Stimulated activated CD4-positive, alpha-beta T cell treated with anti-CD3 and anti-CD28 coated beads, Interleukin-12 subunit alpha, Interleukin-12 subunit beta, amount 100 ng/mL, for 24 hours (primary cell): ENCODE measurements at places on chromosomes 5 and 9.
A peak's percentile ranks its signal among the peaks of the same experiment; 100 is the strongest.

DNA sequence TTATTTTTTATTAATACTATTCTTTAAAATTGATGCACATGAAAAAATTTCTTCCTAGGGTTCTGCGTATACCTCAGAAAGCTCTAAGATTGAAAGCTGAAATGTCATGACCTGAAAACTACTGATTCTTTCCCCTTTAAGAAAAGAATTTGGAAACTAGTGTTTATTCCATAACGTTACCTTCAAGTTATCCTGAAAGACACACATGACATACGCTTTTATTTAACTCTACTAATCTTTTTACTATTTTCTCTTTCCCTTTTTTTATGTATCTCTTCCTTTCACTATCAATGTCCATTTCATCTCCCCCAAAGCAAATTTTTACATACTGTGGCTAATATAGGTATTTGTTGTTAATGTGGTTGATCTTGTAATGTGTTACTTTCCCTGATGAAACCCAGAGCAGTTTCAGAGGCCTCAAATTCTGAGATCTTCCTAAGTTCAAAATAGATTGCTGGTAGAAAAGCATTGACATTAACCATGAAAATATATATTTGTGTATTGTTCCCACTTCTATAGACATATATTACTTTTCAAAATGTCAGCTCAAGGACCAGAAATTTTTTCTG is 7.4 kb downstream of the NIPBL start:
- no peak for DNase-seq

DNA sequence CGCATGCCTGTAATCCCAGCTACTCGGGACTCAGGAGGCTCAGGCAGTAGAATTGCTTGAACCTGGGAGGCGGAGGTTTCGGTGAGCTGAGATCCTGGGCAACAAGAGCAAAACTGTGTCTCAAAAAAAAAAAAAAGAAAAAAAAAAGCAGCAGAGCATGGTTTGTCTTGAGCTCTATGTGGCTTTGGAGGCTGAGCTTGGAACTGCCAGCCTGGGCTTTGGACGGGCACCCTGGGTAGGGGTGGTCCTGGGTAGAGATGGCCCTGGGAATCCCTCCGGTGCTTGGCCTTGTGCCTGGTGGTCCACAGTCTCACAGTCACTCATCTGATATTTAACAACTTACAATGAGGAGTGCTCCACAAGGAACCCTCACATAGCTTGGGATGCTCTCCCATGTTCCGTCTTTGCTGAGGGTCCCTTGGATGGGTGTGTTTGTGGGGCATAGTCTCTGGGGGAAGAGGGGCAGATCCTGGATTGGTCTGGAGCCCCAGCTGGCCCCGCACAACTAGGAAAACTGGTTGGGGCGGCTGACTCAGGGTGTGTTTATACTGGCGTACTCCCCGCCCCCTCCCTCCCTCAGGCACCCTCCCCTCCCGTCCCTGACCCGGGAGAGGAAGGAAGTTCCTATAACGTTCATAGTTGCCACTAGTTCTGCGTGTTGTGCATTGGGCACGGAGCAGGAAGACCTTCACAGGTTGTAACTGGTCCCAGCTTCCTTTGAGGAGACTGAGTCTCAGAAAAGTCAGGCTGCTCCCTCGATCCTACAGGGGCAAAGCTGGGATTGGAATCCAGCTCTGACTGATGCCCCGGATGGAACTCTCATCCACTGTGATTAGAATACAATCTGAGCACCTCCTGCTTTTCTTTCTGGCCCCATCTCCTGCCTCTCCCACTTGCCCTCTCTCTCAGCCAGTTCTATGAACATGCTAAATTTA is 11.2 kb downstream of the IER5L start:
- DNase-seq, result no peak

DNA sequence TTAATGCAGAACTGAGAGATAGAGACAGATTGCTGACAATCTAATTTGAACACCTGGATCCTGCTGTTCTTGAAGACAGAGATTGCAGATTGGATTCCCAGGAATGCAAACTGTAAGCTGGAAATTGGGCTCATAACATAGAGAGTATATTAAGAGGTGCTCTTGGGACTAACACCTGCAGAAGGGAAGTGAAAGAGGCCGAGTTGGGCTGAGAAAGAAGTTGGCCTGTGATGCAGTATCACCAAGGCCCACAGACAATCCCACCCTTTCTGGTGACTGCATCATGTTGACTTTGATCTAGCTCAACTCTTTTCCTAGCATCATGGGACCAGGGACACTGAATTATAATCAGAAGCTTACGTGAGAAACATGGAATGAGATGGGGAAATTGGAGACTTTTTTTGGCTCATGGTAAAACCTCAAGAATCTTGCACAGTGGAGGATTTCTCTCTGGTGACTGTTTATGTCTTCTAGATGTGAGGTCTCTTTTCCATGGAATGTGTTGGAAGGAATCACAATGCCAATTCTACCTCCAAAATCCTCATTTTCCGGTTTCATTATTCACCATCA is 36.5 kb upstream of the NUDT12 start:
- no peak for DNase-seq

DNA sequence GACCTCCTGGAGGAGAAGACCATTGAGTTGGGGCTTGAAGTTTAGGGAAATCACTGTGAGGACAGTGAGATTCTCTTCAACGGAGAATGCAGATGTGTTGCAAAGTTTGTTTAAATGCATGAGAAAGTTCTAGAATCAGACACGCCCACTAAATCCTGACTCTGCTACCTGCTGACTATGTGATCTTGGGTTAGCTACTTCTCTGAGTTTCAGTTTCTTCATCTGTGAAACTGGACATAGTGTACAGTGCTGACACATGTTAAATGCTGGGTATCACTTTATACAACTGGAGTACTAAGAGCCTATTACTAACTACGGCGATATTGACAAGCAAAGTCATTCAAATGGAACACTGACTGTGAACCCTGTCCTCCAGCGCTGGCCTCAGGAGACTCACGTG is 255.5 kb downstream of the HSPA4 start:
- DNase-seq, result no peak

DNA sequence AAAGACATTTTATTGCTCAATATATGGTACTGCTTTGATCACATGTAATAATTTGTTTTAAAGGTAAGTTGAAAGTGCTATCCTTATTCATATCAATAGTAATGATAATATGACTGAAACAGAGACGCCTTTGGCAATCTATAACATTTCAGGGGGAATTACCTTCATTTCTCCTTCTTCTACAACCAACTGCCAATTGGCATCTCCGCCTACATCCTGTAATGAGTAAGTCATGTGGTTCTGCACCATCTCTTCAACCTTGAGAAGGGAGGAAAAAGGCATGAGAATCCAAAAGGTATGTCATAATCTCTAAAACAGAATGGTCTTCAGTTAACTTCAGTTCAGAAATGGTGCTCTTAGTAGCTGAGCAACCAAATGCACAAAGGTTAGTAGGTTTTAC is 52.4 kb downstream of the HMGCR start:
- no peak for DNase-seq

DNA sequence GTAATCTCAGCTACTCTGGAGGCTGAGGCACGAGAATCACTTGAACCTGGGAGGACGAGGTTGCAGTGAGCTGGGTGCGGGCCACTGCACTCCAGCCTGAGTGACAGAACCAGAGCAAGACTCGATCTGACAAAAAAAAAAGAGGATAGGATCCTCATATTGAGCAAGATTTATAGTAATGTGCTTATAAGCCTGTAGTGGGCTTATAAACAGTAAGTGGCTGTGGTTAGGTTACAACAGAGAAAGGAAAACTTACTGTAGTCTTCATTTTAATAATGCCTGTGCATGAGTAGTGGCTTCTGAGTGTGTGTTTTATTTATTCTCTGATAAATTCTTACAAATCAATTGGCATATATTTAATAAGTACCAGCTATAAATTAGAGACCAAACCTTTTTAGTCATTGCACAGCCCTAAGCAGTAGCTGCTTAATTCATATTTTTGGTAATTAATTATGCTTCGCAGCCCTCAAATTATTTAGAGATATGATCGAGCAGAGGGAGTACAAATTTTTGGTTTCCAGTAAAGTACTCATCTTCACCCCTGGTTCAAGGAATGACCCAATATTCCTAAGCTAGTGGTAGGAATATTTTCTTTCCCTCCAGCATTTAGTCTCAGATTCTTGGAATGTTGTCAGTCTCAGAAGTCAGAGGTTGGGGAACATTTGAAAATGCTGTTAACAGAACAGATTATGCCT is 73.8 kb upstream of the KLF9 start:
- no peak for DNase-seq

DNA sequence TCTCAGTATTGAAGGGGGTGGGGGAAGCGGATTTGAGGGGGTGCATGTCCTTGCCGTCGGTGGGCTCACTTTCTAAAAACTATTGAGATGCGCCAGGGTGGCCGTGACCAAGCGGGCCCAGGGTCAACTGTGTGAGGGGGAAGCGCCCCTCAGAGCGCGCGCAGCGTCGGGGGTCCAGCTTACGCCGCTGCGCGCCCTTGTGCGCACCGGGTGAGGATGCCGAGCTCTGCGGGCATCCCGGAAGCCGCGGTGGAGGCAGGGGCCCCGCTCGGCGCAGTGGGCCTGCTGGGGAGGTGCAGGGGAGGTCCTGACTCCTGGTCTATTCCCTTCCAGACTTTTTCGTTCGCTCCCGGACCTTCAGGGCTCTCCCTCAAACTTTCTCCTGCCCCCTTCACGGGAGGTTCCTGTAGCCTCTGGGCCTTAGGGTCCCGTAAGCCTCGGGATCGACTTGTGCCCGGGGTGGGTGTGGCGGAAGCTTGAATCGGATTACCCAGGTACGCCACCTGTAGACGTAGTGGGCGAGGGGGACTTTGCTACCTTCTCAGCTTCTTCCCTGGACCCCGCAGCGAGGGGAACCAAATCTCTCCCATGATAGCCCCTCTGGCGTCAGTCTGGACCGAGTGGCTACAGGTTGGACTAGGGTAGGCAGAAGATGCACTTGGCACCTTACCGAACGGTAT is 2.5 kb upstream of the PRDM6 start:
- no peak for DNase-seq

GRCh38 chr5:180209137-180209581 is at the start of gene RASGEF1C:
Gene RASGEF1C (minus strand): TSS chr5:180209211. CDS start chr5:180138052, 71,159 bp downstream.
- peak; percentile 55 for DNase-seq

DNA sequence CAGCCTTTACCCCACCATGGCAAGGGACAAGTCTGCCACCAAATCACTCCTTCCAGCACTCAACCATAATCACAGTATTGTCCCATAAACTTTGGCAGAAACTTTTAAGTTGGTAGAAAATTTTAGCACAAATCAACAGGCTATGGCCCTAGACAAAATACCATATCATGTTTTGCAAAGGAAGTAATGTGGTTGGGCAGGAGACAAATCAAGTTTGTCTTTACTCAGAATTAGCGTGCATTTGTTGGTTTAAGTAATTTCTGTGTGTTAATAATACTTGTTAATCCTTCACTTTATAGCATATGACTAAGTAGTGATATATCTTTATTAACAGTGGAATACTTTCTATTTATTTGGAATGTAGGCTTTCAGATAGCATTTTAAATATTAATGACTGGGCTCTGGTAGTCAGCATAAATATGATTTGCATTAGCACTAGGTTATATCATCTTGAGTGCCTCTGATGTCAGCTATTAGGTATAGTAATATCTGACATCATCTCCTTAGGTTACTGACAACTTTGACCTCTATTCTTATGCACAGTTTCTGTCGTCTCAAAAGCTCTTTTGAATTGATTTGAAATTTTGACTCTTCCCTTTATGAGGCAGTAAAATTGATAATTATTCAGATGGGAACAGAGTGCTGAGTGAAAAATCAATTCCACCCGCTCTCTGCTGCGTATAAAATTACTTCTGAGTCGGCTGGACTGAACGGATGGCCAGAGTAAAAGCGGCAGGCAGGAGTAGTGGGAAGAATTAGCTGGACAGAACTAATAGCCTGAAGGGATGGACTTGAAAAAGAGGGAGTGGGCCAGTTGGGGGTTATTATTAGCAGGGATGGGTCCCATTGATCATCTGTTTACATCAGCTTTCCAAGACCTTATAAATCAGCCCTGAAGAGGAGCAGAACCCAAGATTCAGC is 40.1 kb upstream of the TLX3 start:
- DNase-seq, result no peak

- no peak for DNase-seq
Measured at GRCh38 chr9:34134521-34134920, 8.0 kb upstream of the DCAF12 start.
